ENCODE measurements at places on chromosomes 7 and 10.
A peak's percentile ranks its signal among the peaks of the same experiment; 100 is the strongest.

GRCh38 chr10:123043409-123043925, 34.7 kb downstream of the ACADSB start:
- peak; percentile 77 for DNase-seq

DNA sequence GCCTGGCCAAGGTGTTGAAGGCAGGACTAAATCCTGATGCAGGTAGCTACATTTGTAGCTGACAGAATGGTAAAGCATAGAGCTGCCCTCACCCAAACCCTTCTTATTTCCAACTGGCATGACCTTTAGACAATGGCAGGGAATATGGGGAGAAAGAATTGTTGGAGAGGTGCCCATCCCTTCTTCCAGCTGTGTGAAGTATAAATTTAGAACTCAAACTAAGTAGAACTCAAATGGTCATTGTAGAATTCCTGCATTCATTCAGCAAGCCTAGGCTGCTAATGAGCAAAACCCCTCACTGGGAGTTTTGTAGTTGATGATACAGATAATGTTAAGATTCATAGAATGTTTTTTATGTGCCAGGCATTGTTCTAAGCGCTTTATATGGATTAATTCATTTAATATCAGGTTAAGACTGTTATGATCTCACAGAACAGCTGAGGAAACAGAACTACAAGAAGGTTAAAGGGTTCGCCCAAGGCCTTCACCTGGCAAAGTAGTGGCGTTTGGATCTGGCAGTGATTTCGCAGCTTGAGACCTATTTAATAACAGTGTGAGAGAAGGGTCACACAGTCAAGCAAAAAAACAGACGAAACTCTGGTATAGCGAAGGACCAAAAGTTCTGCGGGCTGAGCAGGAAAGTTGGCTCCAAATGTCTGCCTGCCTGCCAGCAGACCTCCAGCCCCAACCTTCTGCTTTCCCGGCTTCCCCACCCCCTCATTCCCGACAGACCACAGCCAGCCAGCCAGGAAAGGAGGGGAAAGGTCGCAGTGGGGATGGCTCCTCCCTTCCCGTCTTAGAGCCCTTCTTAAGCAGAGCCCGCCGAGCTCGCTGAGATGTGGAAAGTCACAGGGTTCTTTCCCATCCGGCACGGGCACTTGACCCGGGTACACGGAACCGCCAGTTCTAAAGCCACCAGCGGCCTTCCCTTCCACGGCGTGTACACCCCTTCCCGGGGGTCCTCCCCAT, 1.6 kb upstream of the HILPDA start:
- DNase-seq: no peak

DNA sequence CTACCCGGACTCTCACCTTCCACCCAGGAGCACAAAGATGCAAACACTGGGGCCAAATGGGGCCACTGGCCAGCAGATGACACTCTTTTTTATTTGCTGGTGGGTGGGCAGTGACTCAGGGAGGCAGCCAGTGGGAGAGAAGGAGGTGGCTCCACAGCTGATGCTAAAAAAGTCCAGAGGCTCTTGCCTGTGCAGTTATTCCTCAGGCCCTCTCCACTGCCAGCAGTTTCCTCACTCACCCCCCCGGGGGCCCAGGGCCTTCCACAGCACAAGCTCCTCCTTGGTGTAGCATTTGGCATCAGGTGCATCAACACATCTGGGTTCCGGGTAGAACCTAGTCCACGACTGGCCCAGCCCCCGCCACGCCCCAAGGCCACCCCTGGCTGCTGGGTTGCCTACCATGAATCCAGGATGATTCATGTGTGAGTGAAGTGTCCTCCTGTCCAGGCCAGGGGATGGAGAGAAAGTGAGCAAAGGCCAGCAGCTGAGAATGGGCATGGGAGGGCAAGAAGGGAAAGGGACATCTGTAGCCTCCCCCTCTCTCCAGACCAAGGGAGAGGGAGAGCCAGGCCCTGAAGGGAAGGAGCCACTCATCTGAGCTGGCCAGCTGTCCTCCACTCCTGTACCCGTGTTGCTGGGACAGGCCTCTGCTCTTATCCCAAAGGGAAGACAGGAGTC, 1.7 kb upstream of the KCNH2 start:
- no peak for DNase-seq

- DNase-seq: peak; percentile 66
Measured at GRCh38 chr7:128167042-128167701, 73.9 kb upstream of the LEP start.
